ENCODE measurements at places on chromosomes 12 and 14.

GRCh38 chr14:36028218-36028617 is 148.3 kb downstream of the PTCSC3 start:
- no peak for DNase-seq

DNA sequence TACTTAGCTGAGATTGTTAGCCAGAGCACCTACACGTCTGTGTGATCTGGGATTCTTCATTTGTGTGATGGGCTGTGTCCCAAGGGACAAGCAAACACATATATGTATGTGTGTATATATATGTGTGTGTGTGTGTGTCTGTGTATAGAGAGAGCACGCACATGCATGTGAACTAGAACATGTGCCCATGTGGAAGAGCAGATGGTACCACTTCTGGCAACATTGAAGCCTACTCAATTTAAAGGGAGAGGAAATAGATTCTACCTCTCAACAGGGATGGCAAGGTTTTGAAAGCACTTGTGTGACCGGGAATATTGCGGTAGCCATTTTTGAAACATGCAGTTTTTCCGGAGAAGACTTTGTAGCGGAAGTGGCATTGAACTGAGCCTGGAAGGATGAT is 1.4 kb downstream of the TOMM20L start:
- no peak for DNase-seq

DNA sequence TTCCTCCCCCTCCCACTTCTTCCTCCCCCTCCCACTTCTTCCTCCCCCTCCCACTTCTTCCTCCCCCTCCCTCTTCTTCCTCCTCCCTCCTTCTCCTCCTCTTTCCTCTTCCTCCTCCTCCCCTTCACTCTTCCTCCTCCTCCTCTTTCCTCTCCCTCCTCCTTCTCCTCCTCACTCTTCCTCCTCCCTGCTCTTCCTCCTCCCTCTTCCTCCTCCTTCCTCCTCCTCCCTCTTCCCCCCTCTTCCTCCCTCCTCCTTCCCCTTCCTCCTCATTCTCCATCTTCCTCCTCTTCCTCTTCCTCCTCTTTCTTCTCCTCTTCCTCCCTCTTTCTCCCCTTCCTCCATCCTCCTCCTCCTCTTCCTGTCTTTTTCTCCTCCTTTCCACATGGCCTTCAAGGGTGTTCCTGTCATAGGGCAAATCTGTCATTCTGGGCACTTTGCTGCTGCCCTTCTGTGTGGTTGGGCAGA is 111.4 kb downstream of the PHETA1 start:
- no peak for DNase-seq

DNA sequence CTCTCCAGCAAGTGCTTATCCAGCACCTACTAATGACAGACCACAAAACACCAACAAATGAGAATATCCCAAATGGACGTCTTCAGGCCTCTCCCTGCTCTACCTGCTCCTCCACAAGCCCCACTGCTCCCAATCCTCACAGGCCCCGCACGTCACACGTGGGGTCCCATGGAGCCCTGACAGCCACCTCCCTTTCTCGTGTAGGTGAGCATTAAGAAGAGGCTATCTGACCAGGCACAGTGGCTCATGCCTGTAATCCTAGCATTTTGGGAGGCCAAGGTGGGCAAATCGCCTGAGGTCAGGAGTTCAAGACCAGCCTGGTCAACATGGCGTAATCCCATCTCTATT is 5.4 kb downstream of the RIMBP2 start:
- DNase-seq: no peak

DNA sequence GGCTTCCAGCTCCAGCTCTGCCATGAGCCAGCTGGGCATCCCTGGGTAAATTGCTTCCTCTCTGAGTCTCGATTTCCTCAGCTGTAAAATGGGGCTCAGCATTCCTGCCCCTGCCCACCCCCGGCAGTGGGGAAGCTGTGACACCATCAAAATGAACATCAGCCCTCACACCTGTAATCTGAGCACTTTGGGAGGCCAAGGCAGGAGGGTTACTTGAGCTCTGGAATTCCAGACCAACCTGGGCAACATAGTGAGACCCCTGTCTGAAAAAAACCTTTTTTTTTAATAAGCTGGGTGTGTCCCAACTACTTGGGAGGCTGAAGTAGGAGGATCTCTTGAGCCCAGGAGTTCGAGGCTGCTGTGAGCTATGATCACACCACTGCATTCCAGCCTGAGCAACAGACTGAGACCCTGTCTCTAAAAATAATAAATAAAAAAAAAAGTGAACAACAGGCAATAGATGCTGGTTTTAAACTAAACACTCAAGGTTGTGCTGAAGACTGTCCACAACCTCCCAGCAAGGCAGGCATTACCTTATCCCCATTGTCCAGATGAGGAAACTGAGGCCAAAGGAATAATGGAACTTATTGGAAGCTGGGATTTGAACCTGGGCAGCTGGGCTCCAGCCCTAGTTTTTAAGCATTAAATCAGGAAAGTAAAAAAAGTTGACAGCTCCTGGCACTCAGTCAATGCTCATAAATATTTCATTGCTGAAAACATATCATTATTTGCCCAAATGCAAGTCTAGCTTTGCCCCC is 4.3 kb downstream of the TRPV4 start:
- no peak for DNase-seq

DNA sequence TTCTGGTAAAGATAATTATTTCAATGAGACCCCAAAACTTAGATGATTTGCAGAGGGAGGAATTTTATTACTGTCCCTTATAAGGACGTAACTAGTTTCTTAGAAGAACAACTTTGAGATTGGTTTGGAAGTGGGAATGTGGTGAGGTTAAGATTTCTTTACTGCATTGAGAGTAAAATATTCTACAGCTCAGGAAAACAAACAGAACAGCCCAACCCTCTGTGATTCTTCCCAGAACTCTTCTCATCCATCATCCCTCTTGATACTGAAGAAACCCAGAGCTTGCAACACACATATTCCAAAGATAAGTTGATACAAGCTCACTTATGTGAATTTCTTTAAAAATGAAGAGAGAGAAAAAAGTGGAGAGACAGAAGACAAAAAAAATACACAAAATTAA is 234.2 kb downstream of the CRADD start:
- DNase-seq: no peak

- no peak for DNase-seq
Measured at GRCh38 chr14:91493169-91493568, 16.9 kb downstream of the PPP4R3A start.

- DNase-seq: no peak
Measured at GRCh38 chr14:33570694-33571310, 380.1 kb downstream of the EGLN3 start.

- DNase-seq: no peak
Measured at GRCh38 chr14:99863059-99863458, 69.8 kb downstream of the EML1 start.

DNA sequence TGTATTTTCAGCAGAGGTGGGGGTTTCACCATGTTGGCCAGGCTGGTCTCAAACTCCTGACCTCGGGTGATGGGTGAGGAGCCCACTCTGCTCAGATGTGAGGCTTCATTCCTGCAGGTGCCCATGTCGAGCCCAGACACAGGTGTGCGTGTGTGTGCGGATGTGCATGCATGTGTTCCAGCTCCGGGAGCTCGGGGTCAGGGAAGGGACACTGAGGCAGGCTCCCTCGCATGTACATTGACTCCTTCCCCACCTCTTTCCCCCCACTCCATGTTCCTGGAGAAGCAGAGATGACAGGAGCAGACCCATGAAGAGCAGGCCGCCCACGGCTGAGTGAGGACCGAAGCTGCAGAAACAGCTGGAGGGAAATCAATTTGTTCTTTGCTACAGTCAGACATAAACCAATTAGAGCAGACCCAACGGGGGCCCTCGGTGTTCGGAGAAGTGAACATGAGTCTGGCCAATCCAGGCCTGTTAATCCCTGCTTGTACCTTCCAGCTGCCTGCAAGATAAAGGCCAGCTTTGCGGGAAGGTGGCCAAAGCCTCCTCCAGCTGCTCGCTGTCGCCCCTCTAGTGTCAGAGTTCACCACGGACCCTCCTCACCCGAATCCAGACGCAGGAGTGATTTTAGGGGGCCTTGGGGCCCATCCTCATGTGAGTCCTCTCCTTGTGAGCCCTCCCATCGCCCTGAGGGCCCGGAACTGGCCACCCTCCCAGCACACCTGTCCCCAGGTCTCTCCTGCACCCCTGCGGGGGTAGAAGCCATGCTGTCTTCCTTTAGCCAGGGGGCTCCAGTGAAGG is 321.0 kb upstream of the RTL1 start:
- no peak for DNase-seq

- DNase-seq: no peak
Measured at GRCh38 chr12:98401427-98401826, 114.0 kb upstream of the TMPO start.

DNA sequence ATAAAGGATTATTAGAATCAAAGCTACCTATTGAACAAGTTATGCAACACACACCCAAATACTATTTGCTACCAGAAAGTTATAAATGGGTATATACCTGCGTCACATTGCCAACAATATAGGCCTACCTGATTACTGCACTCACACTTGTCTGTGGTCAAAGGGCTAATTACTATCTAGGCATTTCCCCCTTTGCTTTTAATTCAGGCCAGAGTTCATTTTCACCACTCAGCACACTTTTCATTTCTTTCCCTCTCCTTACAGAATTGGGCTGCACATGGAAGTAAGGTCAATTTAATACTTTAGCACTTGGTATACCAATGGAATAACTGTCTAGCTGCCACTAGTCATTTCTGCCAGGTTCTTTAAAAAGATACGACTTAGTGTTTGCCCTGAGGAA is 1.7 kb downstream of the SOS2 start:
- no peak for DNase-seq

GRCh38 chr12:6110006-6110405 is 14.5 kb downstream of the VWF start:
- no peak for DNase-seq

DNA sequence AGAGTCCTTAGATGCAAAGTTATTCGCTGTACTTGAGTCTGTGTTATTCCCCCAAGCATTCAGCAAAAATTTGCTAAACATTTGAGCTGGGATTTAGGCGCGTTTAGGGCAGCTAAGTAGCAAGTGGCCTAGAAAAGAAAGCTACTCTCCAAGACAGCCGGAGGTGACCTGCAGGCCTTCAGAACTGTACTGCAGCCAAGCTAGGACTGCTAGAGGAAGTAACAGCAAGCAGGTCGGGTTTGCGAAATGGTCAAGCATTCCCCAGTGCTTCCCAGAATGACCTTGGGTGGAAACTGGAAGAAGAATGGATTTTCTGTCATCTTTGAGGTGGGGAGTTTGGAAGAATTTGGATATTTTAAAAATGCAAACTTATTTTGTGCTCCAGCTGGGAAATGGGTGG is 287.5 kb downstream of the FOXN3 start:
- DNase-seq: no peak
